ENCODE measurements at places on chromosomes 7 and 10.

- DNase-seq: peak; percentile 47
These were observed 76.3 kb downstream of the CLIP2 start for GRCh38 chr7:74365322-74366022.

- no peak for DNase-seq
These were observed 45.3 kb downstream of the ZNF777 start for GRCh38 chr7:149415391-149416071.

- DNase-seq: no peak
These were observed 255.2 kb downstream of the ARL4A start for GRCh38 chr7:12942609-12943008.

- DNase-seq: no peak
These were observed 396.6 kb downstream of the DGKB start for GRCh38 chr7:14505906-14506305.

DNA sequence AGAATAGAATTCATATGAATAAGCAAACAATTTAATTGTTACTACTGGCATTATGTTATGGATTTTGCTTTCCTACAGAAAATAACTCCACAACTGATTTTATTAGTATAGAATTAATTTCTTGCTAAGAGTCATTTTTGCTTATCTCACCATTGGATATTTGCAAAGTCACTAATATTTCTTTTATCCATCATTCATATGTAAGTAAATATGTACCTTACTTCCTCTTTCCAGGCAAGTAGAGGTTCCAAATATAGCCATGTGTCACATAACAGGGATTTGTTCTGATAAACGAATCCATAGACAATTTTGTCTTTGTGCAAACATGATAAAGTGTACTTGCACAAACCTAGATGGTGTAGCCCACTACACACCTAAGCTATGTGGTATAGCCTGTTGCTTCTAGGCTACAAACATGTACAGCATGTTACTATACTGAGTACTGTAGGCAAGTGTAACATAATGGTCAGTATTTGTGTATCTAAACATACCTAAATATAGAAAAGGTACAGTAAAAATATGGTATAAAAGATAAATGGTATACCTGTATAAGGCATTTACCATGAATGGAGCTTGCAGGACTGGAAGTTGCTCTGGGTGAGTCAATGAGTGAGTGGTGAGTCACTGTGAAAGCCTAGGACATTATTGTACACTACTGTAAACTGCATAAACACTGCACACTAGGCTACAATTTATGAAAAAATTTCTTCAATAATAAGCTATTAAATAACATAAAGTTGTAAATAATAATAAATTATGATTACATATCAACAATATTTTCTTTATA, 18.3 kb downstream of the KLLN start:
- no peak for DNase-seq

DNA sequence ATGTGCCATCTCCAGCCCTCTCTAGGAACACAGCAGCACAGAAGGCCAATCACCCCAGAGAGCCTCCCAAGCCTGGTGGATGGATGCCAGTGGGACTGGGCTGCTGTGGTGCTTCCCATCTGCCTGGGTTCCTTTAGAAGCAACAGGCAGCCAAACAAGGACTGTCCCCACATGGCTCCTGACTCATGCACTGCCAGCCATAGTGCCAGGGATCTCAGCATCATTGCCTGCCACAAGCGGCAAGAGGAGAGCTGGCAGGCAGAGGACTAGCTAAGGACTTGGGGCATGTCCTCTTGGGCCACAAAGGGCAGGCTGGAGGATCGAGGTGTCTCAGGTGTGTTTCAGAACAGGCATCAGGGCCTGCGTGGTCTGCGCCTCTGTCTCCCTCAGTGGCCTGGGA, 23.4 kb upstream of the FIGNL1 start:
- DNase-seq: peak; percentile 43

DNA sequence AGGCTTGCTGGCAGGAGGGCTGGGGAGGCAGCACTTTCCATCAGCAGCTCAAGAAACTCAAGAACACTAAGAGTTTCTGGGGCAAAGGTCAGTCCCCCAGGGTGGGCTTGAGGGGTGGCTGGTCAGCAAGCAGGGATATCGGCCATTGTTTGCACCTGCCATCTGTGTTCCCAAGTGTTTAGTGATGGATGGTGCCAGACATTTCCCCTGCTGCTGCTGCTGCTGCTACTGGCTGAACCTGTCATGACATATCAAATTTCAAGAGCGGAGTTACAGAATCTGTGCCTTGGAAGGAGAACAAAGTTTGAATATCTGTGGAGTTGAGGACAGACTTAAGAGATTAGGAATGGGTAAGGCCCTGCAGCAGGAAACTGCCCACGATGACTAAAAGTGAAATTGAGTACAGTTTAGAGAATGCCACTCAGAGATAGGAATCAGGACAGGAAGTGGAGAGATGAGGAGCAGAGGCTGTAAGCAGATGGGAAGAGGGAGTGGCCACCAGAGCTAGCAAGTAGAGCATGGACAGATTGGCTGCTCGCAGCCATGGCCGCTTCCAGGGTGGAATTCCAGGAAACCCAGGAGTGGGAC, 39.2 kb upstream of the PPP1R3C start:
- peak; percentile 86 for DNase-seq

DNA sequence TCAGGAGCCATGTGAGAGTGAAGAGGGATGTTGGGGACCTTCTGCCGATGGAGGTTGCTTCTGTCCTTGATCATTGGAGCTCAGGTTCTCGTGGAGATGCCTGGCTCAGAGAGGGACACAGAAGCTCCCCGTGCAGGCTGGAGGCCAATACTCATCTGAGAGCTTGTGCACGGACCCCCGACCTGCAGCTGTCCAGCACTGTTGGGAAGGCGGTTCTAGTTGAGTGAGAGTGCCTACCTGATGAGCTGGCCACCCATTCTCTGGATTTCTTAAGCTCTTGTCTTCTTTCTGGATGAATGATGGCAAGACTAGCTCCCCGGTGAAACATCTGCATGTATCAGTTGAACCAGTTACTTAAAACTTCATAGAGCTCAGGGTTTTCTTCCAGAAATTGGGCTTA, 247.6 kb upstream of the MKI67 start:
- DNase-seq: no peak

DNA sequence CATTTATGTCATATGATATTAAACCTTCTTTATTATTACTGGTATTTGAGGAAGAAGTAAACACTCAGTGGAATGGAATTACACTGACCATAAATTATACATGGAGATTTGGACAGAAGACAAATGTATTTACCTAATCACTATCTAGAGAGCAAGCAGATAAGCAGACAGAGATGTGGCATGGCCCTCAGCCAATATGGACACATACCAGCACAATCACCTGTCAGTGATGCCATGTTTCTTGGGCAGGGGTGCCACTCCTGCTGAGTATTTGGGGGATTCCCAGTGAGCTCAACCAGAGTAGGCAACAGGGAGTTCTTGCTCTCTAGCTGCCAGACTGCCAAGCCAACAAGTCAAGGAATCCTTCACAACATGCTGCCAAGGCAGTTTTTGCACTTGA, 866.3 kb upstream of the LRRN3 start:
- no peak for DNase-seq

DNA sequence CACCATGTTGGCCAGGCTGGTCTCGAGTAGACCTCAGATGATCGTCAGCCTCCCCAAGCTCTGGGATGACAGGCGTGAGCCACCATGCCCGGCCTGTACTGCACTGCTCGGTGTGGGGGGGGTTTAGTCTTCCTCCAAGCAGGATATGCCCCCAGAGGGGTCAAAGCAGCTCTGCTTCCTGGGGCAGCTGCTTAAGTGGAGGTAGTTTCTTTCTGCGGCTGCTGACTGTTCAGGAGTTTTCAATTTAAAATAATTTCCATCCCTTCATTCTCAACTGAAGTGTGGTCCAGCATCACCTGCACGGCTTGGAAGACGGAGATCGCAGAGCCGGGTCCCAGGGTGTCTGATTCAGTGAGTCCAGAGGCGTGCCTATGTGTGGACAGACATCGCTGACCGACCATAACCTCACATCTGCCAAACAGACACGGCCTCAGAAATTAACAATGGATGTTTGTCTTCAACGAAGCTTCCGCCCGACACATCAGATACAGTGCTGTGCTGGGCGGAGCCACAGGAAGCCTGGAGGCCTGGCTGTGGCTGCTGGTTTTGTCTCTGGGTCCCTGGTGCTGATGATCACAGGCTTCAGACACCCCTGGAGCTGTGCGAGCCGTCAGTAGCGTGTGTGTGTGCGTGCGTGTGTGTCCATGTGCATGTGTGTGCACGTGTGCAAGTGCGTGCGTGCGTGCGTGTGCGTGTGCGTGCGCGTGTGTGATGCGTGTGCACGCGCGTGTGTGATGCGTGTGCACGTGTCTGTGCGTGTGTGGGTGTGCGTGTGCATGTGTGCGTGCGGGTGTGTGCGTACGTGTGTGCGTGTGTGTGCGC, 226.5 kb upstream of the PITRM1 start:
- DNase-seq: no peak

GRCh38 chr7:131948434-131949053, 392.1 kb upstream of the PODXL start:
- DNase-seq: no peak

- no peak for DNase-seq
These were observed 207.6 kb downstream of the AHR start for GRCh38 chr7:17506095-17506494.

- DNase-seq: no peak
These were observed 13.6 kb downstream of the NEBL start for GRCh38 chr10:20883552-20883951.

DNA sequence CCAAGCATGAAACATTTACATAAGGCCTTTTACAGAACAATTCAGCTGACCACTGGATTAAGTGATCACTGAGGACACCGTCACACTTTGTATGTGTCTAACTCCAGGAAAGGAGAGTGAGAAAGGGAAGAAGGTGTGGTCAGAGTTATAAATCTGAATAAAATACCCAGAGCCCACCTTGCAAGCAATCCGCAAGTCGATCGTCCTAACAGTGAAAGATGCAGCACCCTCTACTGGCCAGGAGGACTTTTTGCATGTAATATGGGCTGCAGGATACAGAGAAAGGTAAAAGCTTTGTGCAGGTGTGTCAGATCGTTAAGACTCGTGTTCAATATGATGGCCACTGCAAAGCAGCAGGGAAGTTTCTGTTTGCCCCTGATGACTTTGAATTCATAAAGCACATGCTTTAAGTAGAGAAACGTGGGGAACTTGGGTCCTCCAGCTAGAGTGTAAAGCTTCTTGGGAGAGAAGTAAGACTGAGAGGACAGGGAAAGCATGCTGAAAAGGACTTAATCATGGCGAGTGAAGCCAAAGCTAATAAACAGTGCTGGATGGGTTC, 68.5 kb upstream of the BMPER start:
- no peak for DNase-seq

- DNase-seq: no peak
These were observed 14.5 kb downstream of the ADK start for GRCh38 chr10:74165530-74165901.

DNA sequence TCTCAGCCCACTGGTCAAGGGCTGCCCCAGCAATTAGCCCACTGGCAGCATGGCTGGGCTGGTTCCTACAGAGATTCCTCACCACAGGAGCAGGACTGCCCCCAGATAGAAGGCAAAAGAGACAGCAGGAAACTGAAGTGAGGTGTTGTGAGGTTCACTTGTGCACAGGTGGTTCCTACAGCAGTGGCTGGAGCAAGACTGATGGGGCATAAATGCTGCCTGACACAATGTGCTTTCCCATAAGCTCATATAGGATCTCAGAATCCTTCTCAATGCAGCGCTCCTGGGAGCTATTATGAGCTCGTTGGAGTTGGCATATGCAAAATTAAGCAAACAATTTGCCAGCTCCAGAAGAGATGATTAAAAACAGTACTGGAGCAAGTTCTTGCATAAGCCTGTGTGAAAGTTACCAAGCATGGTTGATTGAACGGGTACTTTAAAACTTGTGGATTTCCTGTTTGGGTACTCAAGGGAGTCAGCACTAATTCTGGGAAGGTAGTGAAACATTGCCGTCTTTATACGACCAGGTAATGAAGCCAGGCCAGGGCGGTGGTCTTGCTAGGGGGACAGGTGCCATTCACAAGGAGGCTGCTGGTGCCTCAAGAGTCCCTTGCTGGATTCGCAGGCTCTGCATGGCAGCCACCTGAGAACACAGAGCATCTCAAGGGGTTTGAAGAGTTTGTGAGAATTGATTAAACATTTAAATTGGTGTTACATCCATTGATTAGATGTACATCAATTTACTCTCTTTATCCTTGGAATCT, 20.3 kb upstream of the PRKCQ start:
- no peak for DNase-seq

- peak; percentile 53 for DNase-seq
These were observed 31.6 kb upstream of the LYZL1 start for GRCh38 chr10:29257106-29257783.

DNA sequence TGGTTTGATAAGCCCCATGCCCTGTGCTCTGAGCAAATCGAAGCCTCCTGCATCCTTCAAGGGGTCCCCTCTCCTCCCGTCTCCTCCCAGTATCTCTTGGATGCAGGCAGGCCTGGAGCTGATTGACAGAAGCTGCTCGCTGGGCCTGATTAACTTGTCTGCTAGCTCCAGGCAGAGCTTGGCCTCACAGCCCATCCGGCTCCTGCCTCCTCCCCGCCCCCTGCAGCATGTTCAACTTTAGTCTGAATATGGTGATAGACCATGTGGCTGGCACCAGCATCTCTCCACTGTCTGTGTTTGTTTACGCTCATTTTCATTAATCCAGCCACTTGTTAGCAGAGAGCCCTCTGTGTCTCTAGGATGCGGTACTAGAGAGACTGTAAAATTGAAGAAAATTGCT, 432.2 kb downstream of the DPP6 start:
- DNase-seq: no peak

- no peak for DNase-seq
These were observed 86.7 kb downstream of the MAD1L1 start for GRCh38 chr7:2145835-2146580.

GRCh38 chr10:122299423-122300075, 28.5 kb downstream of the BTBD16 start:
- no peak for DNase-seq

DNA sequence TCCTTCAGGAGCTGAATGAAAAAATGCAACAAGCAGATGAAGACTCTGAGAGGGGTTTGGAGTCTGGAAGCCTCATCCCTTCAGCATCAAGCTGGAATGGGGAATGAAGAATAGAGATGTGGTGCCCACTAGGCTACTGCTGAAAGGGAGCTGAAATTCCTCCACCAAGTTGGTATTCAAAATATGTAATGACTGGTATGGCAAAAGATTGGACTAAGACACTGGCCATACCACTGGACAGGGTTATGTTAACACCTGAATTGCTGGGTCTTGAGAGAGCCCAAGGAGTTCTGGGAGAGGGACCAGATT, 5.4 kb downstream of the IFIT2 start:
- no peak for DNase-seq

- DNase-seq: no peak
These were observed 177.7 kb upstream of the GHITM start for GRCh38 chr10:83961620-83962019.

- no peak for DNase-seq
These were observed 91.0 kb downstream of the CUBN start for GRCh38 chr10:17038627-17039026.

GRCh38 chr10:17001297-17001744, 128.3 kb downstream of the CUBN start:
- peak; percentile 52 for DNase-seq
